ENCODE measurements at places on chromosomes 11 and 22. TPM values are rescaled to one million over a fixed set of nuclear protein-coding genes. Genes with fewer than 3 reads are reported as not detected.

The CFAP300 gene
- total RNA-seq: 3.3 TPM

The ARVCF gene
- 38.4 TPM for total RNA-seq

The SLC22A8 gene
- not detected for total RNA-seq

DNA sequence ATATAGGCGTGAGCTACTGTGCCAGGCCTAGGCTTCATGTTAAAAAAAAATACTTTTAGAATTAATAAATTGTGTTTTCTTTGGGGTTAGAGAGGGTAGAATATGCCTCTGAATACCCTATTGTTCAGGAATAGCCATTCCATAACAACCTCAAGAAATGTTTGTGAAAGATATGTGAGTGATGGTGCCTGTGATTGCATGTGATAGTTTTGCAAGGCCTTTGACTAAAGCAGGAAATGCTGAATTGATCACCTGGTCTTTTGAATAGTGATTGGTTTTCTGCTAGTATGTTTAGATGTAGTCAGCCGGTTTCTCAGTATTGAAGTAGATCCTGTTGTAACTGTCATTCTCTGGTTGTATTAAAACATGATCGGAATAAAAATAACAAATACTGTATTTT, 73.4 kb downstream of the UVRAG start:
- DNase-seq: no peak

- DNase-seq: no peak
These were observed 13.0 kb downstream of the BCR start for GRCh38 chr22:23193196-23193827.

Measured in mesothelial cell of epicardium (in vitro differentiated cells).